Stimulated activated CD4-positive, alpha-beta T cell treated with anti-CD3 and anti-CD28 coated beads, Interleukin-15, amount 100 ng/mL, for 1 hour (primary cell): ENCODE measurements at places on chromosomes 13 and 19.

DNA sequence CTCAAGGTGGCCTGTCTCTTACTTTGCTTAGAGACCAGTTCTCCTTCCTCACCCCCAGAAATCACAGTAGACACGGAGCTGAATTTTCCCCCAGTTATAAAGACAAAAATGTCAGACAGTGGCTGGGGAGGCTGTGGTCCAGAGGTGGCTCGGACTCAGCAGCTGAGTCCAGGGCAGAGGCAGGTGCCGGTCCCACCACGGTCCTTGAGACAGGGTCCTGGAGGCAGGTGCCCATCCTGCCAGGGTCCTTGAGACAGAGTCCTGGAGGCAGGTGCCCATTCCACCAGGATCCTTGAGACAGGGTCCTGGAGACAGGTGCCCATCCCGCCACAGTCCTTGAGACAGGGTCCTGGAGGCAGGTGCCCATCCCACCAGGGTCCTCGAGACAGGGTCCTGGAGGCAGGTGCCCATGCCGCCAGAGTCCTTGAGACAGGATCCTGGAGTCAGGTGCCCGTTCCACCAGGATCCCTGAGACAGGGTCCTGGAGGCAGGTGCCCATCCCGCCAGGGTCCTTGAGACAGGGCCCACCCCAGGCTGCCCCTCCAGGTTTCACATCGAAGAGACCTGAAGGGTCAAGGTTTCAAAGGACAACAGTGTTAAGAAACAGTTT, 23.1 kb downstream of the PEPD start:
- no peak for DNase-seq

DNA sequence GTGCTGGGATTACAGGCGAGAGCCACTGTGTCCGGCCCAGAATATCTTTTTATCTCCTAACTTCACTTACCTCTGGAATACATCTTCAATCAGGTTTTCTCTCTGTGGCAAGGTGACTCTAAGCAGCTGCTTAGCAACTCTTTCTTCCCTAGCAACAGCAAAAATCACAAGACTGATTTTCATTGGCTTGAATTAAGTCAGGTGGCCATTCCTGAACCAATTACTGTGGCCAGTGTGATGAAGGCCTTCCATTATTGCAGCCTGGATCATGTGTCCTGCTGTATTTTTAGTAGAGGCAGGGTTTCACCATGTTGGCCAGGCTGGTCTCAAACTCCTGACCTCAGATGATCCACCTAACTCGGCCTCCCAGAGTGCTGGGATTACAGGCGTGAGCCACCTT, 9.0 kb upstream of the LTBP4 start:
- no peak for DNase-seq

GRCh38 chr13:24066405-24067295, 93.9 kb upstream of the SPATA13 start:
- DNase-seq = no peak

DNA sequence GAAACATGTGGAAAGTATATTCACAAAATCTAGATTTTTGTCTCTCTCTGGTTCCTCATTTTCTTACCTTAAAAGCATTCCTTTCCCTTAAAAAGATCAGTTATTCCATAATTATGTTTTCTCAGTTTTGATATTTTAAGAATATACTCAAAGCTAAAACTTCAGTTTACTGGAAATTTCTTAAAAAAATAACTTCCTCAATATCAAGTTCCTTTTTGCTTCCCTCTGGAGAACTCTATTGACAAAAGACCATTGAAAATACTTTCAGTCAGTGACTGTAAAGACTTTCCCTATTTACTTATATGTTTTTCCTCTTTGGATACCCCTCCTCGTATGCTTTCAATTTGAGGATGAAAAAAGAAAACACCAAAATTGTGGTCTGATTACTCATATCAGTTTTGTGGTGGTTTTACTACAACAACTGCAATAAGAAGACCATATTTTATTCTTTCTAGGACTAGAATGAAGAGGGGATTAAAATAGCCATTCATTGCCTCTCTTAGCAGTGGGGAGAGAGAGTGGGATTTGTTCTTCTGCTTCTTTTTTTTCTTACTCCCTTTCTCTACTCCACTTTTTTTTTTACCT, 113.2 kb downstream of the ESD start:
- DNase-seq = no peak

DNA sequence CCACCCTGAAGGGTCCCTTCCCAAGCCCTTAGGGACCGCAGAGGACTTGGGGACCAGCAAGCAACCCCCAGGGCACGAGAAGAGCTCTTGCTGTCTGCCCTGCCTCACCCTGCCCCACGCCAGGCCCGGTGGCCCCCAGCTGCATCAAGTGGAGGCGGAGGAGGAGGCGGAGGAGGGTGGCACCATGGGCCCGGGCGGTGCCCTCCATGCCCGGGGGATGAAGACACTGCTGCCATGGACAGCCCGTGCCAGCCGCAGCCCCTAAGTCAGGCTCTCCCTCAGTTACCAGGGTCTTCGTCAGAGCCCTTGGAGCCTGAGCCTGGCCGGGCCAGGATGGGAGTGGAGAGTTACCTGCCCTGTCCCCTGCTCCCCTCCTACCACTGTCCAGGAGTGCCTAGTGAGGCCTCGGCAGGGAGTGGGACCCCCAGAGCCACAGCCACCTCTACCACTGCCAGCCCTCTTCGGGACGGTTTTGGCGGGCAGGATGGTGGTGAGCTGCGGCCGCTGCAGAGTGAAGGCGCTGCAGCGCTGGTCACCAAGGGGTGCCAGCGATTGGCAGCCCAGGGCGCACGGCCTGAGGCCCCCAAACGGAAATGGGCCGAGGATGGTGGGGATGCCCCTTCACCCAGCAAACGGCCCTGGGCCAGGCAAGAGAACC, 1.5 kb downstream of the EGLN2 start:
- DNase-seq = no peak

- DNase-seq = no peak
These were observed 1214.1 kb downstream of the DIAPH3 start for GRCh38 chr13:58949646-58950045.

DNA sequence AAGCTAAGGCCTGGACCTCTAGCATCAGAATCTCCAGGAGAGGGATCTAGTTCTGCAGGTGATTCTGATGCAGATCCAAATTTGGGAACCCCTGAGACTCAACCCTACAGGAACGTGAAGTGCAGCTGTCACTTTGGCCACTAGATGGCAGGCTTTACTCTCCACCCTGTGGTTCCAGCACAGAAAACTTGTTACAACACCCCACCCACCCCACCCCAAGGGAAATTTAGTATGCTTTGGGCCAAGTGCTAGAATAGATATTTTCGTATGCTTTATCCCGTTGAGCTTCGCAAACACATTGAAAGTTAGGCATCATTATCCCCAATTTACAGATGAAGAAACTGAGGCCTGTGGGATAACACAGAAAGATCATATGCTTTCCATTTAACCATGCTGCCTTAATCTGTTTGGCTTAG, 232.0 kb downstream of the B3GLCT start:
- DNase-seq = no peak

DNA sequence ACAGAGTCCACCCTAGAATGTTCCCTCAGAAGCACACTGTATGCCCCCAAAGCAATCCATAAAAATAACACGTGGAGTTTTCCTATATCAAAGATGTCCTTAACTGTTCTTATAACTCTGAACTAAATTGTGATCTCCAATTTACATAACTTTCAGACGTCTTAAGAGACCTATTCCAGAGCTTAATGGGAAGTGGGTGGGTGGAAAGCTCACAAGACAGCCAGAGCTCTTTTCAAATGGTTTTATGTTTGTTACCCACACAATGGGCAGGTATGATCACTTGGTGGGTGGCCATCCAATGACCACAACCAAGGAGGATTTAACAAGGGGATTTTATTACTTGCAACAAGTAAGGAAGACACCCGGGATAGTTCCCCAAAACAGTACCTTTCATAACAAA, 81.7 kb downstream of the LRRC63 start:
- no peak for DNase-seq

DNA sequence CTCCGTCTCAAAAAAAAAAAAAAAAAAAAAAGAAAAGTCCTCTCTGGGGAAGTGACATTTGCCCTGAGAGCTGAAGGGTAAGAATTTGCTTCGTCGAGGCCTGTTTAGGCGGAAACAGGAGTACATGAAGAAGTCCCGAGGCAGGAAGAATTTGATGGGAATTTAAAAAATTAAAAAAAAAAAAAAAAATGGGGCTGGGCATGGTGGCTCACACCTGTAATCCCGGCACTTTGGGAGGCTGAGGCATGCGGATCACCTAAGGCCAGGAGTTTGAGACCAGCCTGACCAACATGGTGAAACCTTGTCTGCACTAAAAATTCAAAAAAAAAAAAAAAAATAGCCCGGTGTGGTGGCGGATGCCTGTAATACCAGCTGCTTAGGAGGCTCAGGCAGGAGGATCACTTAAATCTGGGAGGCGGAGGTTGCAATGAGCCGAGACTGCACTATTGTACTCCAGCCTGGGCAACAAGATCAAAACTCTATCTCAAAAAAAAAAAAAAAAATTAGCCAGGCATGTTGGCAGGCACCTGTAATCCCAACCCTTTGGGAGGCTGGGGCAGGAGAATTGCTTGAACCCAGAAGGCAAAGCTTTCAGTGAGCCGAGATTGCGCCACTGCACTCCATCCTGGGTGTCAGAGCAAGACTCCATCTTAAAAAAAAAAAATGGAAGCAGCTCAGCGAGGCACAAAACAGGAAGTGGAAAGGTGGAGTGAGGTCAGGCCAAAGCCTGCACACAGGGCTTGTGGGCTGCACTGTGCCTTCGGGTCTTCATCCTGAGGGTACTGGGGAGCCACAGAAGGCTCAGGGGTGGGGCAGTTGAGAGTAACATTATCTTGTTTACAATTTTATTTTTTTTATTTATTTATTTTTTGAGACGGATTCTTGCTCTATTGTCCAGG, 4.9 kb downstream of the BAX start:
- no peak for DNase-seq

- DNase-seq = peak; percentile 88
These were observed at the start of gene CCDC124 for GRCh38 chr19:17932485-17933338. CCDC124 (plus strand) TSS chr19:17933015; CDS start chr19:17936421, 3,406 bp downstream.

DNA sequence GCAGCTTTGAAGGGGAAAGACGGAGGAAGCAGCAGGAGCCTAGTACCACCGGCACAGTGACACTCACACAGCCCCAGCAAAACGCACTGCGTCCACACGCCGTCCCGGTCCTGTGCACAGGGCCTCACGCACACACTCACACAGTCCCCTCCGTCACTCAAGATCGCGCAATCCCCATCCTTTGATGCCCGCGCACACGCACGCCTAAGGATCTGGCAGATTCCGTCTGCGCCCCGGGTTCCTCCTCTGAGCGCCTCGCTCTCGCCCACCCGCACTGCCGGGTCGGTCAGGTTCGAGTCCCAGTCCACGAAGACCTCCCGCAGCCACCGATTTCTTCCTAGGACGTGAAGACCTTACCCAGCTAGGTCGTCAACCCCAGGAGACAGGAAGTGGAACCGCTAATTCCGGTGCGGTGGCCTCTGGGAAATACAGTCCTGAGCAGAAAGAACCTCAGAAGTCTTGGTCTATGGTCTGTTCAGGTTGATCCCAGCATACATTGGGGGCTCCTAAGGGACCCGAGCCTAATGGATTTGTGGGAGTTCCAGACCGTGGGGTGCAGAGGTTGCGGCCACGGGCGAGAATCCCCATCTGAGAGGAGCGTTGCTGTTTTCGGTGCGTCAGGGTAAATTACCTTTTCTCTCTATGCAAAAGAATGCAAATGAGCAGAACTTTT, at the start of gene ZNF780B:
ZNF780B (minus strand) TSS at position 400 of the 673 bp plus-strand sequence. CDS start 5,899 bp downstream, outside the sequence.
- DNase-seq = peak; percentile 38

DNA sequence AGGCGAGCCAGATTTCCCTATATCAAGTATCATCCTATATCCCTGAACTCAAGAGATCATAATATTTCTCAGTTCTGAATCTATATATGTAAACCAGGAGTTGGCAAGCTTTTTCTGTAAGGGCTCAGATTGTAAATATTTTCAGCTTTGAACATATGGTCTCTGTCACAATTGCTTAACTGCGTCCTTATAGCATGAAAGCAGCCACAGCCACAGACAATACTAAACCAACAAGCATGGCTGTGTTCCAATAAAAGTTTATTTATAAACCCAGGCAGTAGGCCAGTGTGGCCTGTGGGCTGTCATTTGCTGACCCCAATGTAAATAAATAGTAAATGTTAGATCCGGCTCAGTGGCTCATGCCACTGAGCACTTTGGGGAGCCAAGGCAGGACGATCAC, 12.2 kb upstream of the MYH14 start:
- no peak for DNase-seq

- no peak for DNase-seq
These were observed 339.1 kb upstream of the OBI1 start for GRCh38 chr13:78997902-78998629.
